ENCODE measurements at places on chromosomes 5 and 9.

- DNase-seq, result no peak
Observed at GRCh38 chr5:121031491-121031890, 567.4 kb downstream of the PRR16 start.

GRCh38 chr9:93968451-93969327 lies 13.5 kb upstream of the BARX1 start:
- DNase-seq, result peak; percentile 69

DNA sequence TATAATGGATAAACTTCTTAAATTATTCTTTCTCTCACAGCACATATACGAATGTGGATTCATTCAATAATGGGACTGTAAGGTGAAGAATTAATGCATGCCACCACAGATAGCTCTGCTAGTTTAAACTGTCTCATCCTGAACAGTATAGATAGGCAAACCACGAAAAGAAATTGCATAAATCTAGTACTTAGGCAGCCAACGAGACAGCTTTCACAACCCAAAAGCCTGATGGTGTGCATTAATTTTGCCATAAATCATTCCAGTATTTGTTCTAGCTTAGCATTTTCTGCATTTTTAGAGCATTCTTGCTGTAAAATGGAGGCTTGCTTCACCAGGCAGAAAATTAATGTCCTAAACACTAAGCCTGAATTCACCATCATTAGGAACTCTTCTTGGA lies 834.2 kb upstream of the DMAC1 start:
- DNase-seq, result no peak

- DNase-seq, result no peak
Observed at GRCh38 chr9:121424024-121424432, 54.0 kb upstream of the STOM start.

DNA sequence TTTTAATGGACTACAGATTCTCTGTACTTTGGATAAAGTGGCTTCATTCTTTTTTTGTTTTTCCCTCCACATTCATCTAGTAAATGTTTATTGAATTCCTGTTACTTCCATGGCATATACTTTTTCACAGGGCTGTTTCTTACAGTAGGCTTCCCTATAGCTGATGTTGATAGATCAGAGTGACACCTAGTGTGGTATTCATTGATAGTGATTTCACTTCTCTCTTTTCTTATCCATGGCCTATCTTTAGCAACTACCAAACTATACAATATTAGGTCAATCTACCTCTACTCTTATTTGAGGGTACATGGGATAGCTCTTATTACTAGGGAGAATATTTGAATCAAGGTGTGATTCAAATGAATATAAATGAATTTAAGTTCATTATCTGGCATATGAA lies 35.8 kb downstream of the FSD1L start:
- DNase-seq, result no peak

DNA sequence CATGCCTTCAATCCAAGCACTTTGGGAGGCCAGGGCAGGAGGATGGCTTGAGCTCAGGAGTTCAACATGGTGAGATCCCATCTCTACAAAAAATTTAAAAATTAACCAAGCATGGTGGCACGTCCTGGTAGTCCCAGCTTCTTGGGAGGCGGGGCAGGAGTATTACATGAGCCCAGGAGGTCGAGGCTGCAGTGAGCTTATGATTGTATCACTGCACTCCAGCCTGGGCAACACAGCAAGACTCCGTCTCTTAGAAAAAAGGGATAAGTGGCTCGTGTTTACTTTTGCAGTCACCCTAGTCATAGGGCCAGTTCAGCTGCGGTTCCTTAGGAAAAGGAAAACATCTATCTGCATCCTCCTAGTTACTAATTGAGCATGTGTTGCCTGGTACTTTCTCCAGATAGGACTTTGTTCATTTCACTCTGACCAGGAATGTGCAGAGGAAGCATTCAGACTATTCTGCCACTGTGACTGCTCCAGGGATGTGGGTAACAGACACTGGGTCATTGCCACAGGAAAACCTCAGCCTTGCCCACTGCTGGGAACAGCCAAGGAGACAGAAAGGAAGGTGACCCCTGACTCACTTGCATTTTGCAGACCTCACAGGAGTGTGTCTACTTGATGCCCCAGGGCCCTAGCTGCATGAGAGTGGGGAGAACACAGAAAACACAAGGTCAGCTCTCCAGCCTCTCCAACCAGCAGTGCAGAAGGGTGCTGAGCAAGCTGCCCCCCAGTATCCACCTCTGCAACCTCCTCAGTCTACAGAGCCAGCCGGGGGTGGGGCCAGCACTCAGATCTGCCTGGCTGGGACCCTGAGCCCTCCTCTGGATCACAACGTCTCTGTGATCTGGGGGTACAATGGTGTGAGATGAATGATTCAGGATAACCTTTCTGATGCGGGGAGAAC lies 33.9 kb upstream of the ALDH1B1 start:
- DNase-seq, result peak; percentile 49

DNA sequence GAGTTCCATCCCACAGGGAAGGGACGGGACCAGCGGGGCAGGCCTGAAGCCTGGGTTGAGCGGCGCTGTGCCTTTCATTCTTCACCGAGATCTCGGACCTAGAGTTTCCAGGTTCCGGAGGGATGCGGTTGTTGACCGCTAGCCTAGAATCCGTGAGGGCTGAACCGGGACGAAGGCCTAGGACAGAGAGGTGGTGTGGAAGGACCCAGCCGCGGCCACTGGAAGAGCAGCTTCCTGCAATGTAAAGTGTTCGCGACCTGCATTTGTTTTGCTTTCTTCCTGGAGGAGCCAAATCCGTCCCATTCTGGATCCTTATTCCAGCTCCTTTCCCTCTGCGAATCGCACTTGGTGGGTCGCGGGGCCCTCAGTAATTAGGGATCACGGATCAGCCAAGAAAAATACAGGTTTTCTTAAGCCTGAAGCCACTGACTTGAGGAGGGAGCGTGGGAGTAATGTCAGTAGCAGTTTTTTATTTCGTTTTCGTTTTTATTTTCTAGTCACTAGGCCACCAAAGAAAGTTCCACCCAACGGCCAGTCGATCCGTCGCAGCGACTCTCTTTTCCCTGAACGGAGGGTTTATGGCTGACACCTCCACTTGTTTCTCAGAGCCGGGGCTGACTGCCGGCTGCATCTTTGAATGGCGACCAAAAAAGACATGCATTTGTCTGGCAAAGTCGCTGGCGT lies 48.6 kb downstream of the ANXA2R start:
- no peak for DNase-seq

DNA sequence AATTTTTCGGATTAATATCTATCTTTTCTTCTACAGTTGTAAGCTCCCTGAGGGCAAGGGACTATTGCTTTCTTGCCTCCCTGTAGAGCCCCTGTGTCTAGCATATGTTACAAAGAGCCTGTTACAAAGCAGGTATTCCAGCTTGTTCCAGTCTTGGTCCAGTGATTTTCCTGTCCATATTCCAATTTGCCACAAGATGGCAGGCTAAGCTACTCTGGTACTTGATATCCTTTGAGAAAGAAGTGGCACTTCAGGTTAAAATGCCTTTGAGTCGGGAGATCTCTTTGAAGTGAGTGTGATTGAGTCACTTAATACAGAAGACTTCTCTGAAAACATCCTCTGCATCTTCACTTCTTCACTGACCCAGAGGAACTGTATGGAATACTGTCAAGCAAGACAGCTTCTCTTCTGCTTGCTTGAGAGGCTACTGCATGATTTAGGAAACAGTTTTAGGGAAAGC lies 24.5 kb downstream of the CAVIN4 start:
- no peak for DNase-seq

DNA sequence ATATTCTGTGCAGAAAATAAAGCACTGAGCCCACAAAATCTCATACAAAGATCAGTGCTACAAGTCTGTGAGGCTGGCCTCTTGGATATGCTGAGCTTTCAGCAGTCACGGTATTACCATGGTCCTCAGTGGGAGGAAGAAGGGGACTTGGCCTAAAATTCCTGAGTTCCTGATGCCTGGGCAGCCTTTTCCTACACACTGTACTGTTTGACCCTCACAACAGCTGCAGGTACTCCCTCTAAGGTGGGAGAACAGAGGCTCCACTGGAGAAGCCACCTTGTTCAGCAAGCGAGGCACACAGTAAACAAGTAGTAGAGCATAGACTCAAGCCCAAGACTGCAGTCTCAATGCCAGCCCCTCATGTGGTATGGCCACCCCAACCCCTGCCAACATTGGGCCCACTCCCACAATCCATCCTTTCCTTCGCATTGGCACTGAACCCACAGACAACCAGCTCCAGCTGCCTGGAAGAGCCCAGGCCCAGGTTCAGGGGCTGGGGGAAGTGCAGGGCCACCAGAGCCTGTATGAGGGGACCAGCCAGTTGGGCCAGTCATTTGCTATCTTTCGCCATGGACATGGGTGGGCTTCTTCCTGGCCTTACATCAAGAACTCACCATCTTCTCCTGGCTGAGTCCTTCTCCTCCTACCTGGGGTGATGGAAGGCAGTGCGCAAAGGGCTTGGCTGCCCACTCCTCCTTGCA lies 14.3 kb downstream of the ACSL6 start:
- no peak for DNase-seq

GRCh38 chr9:69370430-69370829 lies 45.4 kb downstream of the ENTREP1 start:
- no peak for DNase-seq

All from mesenteric fat pad (tissue), 1 donor.